ENCODE measurements at places on chromosomes 3 and 15. TPM values are rescaled to one million over a fixed set of nuclear protein-coding genes. Genes with fewer than 3 reads are reported as not detected.

GRCh38 chr3:195587824-195588223, 4.1 kb upstream of the APOD start:
- DNase-seq: no peak

DNA sequence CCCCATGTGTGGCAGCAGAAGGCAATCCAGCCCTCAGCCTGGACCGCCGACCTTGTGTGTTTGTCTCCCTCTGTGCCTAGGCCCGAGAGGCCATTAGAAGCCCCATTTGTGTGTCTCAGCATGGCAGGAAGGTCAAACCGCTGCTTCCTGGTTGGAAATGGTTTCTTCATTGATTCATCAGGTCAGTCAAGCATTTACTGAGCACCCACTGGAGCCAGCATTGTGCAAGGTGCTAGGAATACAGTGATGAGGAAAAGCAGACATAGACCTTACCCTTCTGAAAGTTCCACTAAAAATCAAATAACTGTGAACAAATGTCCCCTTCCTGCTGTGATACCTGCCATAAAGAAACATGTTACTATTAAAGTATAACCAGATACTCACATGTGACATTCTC, 265.9 kb upstream of the CTDSPL start:
- DNase-seq: no peak

- DNase-seq: no peak
Observed at GRCh38 chr3:196506687-196507086, 3.1 kb upstream of the RNF168 start.

DNA sequence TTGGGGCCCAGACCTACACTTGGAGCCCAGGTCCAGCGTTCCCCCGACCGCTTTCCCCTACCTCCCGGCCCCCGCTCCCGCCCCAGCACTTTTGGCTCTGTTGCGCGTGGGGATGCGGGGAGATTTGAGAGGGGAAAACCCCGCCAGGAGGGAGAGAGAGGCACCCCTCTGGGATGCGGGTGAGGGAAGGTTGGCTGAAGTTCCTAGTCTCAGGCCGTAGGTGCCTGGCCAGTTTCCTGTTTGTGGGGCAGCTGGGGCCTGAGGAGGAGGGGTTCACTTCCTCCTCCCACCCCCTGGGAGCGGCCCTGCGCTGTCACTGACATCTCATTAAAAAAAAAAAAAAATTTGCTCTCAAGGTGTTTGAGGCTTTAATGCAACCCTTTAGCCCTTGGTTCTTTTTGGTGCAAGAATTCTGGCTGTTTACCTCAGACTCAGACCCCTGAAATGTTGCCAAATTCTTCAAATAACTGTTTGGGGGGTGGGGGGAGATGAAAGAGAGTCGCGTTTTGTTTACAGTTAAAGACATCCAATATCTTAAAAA, 2.6 kb downstream of the FAM43A start:
- DNase-seq: peak; percentile 64

DNA sequence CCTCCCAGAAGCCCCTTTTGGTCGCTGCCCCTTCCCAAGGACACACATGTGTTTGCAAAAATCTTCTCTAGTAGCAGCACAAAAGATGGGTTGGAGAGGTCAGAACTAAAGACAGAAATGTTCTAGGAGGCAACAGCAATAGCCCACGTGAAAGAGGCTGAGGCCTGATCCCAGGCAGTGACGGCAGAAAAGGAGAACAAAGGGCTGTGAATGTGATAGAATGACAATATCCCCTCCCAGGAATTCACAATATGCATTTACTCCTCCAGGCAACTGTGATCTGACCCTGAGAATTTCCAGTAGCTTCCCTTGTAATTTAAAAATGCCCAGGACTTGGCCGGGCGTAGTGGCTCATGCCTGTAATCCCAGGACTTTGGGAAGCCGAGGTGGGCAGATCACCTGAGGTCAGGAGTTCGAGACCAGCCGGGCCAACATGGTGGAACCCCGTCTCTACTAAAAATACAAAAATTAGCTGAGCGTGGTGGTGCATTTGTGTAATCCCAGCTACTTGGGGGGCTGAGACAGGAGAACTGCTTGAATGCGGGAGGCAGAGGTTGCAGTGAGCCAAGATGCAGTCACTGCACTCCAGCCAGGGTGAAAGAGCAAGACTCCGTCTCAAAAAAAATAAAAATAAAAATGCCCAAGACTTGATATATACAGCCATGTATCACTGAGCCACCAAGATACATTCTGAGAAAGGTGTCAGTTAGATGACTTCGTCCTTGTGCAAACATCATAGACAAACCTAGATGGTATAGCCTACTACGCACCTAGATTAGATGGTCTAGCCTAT, 43.6 kb upstream of the PIAS1 start:
- no peak for DNase-seq

DNA sequence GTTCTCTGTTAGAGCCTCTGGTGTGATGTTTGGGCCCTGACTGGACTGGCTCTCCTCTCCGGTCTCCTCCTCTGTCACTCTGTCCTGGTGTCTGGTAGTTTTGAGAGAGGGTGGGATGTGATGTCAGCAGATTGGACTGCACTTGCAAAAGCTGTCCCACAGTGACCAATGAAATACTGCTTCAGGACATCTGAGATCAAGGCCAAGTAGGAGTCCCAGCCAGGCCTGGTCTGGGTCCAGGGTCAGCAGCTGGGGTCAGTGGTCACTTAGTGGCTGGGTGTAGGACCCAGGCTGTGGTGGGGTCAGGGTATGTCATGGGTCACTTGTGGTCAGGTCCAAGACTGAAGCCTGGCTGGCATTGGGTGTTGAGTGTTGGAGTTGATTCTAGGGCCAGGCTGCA, 20.9 kb downstream of the ALDH1L1 start:
- no peak for DNase-seq

DNA sequence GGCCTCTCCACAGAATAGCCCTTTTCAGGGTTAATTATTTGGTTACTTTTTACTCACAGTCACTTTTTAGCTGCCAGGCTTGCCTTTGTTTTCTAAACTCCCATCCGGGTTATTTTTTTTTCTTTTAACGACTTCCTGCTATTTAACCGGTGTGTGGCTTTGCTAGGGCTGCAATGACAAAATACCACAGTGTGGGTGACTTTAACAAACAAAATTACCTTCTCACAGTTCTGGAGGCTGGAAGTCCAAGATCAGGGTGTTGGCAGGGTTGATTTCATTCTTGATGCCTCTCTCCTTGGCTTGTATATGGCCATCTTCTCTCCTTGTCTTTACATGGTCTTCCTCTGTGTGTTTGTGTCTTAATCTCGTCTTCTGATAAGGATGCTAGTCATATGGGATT, 91.5 kb downstream of the IL1RAP start:
- DNase-seq: no peak

GRCh38 chr15:67899596-67900283, 59.9 kb upstream of the RNU6-1 start:
- no peak for DNase-seq

DNA sequence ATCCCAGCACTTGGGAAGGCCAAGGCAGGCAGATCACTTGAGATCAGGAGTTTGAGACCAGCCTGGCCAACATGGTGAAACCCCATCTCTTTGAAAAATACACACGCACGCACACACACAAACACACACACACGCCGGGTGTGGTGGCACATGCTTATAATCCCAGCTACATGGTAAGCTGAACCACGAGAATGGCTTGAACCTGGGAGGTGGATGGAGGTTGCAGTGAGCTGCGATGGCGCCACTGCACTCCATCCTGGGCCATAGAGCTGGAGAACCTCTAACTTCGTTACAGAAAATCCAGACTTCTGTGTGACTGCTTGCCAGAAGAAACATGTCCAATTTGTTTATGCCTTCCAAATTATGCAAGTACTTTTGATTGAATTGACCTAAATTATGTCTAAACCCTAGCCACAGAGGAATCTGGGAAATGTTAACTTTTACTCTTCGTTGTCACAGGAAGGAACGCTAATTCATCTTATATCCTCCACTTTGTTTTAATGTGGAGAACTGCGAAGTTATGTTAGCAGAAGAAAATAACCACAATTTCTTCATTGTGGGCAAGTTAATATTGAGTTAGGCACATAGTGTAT, 21.7 kb downstream of the TRIM59 start:
- DNase-seq: no peak

DNA sequence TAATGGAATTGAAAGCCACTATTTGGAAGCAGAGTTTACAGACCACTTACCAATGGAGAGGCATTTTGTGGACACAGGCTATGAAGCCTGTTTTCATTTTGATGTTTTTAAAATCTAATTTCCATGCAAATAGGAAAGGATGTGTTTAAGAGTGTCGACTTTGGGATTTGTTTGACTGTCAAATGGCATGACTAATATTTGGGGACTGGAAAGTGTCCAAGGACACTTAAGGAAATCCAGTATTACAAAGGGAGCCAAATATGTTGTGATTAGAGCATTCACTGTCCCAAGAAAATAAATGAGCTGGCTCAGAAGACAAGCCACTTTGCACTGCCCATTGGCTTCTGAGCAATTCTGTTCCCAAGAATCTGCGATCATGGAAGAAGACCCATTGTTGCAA, 34.0 kb upstream of the SLC6A11 start:
- DNase-seq: no peak

DNA sequence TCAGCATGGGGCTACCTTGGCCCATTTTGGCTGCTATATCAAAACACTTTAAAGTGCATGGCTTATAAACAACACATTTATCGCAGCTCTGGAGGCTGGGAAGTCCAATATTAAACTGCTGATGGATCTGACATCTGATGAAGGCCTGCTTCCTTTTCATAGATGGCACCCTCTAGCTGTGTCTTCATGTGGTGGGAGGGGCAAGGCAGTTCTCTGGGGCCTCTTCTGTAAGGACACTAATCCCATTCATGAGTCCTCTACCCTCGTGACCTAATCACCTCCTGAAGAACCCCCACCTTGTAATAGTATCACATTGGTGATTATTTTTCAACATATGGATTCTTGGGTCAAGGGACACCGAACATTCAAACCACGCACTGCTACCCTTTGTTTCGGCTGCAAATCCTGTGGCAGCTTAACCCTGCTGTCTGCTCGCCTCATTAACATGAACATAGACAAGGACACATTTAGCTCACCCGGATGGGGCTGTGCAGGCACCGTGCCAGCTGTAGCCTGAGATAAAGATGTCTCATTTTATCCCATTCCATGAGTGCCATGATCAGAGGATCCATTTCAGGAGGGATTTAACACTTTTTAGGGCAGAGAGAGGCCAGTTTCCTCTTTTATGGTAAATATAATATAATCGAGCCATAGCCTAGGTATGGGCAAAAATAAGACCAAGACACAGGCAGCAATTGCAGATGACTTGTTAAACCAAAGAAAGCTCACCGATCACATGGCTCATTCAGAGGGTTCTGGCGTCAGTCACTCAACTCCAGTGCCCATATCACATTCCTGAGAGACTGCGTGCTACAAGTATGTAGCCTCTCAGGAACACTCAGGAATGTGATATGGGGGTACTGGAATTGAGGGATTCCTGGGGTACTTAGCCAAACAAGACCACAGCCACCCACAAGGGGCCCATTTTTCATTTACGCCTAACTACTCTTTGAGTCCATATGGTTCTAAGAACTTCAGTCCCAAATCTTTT, 251.1 kb upstream of the ST8SIA2 start:
- peak; percentile 73 for DNase-seq

DNA sequence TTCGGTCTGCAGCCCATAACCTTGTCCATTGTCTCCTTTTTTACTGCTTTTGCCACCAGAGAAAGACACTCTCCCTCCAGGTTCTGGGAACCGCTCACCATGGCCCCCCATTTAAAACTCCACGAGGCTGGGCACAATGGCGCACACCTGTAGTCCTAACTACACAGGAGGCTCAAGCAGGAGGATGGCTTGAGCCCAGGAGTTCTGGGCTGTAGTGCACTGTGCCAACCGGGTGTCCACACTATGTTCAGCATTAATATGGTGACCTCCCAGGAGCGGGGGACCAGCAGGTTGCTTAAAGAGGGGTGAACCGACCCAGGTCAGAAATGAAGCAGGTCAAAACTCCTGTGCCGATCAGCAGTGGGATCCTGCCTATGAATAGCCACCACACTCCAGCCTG, 28.0 kb upstream of the IDH2 start:
- no peak for DNase-seq

GRCh38 chr3:124601190-124601589, 129.1 kb upstream of the UMPS start:
- no peak for DNase-seq

- DNase-seq: no peak
Observed at GRCh38 chr15:31498329-31498728, 171.7 kb downstream of the KLF13 start.

DNA sequence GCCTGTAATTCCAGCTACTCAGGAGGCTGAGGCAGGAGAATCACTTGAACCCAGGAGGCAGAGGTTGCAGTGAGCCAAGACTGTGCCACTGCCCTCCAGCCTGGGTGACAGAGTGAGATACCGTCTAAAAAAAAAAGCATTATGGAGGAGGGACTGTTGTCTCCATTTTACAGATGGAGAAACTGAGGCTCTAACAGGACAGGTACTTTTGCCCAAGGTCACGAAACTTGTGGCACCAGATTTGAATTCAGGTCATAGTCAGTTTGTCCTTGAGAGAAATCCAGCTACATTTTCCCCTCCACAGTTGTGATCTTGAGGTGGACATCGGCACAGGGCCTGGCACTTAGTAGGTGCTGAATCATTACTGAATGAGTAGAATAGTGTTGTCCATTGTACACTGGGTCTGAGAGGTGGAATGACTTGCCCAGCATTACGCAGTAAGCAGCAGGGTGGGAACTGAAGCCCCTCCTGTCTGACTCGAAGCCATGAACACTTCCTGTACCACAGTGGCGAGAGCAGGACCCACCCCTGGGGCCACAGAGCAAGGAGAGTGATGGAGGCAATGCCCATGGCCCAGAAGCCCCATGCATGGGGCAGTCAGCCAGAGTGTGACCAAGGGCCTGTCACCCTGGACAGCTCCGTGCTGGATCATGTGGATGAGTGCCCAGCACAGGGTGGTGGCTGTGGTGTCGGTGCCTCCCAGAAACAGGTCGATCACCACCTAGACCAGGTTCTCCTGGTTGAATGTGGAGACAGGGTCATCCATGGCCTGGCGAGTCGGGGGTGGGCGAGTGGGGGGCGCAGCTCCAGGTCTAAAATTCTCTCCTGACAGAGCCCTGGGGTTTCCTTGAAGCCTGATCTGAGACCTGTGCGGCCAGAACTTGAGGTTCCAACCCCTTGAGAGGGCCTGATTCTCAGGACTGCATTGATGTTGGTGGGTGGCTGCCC, 20.4 kb upstream of the PARL start:
- no peak for DNase-seq

DNA sequence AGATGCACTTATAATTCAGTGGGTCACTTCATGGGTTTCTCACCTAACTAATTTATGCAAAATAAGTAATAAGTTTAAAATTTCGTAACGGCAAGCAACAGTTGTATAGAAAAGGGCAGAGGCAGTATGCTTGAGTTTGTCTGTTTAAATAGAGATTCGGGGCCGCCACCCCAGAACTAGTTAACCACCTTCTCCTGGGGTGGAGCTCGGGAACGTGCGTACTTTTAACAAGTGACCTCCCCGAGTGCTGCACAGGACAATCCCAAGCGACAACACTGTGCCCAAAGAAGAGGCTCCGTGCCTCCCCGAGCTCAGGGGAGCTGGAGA, 439 bp downstream of the SSR3 start:
- DNase-seq: no peak

Gene LRRIQ4
- total RNA-seq: not detected

Gene MESP1
- total RNA-seq: 8.4 TPM

Gene CHST13
- 0.45 TPM for total RNA-seq

Gene MME
- 3.9 TPM for total RNA-seq

Gene RABL3
- total RNA-seq: 19.4 TPM

Gene ALDH1L1
- 16.6 TPM for total RNA-seq

Data from left ventricle myocardium superior (tissue), 1 donor.